Bronchial epithelial cell (primary cell): ENCODE measurements at places on chromosomes 4 and X. TPM values are rescaled to one million over a fixed set of nuclear protein-coding genes. Genes with fewer than 3 reads are reported as not detected.

RGN gene
- 0.26 TPM in 1 of 2 replicates, not detected in the other for total RNA-seq

NIPAL1 gene
- 6.6 and 9.3 TPM in 2 replicates for total RNA-seq

UGT2B15 gene
- under 0.01 TPM in 1 of 2 replicates, not detected in the other for total RNA-seq

USP27X gene
- 2.1 and 2.2 TPM in 2 replicates for total RNA-seq

RBMXL3 gene
- total RNA-seq = not detected in 2 replicates

INTU gene
- 3.9 and 6.7 TPM in 2 replicates for total RNA-seq

SLC49A3 gene
- 0.53 and 1.7 TPM in 2 replicates for total RNA-seq

KLB gene
- total RNA-seq = under 0.01 TPM in 2 replicates

TET2 gene
- 10.3 and 13.1 TPM in 2 replicates for total RNA-seq

KCTD8 gene
- total RNA-seq = under 0.01 TPM in 1 of 2 replicates, not detected in the other

RAB40A gene
- under 0.01 and 0.13 TPM in 2 replicates for total RNA-seq

TMEM144 gene
- 4.2 and 6.9 TPM in 2 replicates for total RNA-seq
